GM12878 (cell line): ENCODE measurements at places on chromosomes 4 and X.

GRCh38 chrX:101410461-101410860 is 2.4 kb downstream of the HNRNPH2 start:
- DNase-seq, result no peak

GRCh38 chr4:107492566-107492965 is 227.5 kb downstream of the PAPSS1 start:
- DNase-seq, result no peak

DNA sequence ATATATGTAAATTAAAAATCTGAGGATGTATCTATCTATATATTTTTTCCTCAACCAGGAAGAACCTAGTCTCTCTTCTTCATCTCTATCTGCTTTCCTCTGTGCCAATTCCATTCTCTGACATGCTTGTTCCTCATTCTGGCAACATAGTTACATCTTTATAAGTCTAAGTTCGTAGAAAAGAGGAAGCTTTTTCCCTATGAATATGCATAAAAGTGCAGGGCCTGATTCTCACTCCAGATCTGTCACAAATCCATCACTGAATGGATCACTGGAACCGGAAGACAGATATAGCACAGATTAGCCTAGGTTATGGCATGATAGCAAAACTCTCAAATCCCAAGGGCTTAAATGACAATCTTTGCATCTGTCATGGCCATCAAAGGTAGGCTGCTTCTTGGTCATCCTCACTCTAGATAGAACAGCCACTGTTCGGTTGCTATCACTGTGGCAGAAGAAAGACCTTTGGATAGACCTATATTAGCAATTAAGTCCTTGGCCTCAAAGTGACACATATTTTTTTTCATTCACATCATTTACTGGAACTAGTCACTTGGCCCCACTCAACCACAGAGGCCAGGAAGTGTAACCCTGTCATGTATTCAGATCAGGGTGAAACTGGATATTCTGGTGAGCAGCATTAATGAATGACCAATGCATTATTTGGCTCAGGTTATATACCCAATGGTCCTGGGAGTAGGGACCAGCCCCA is 22.2 kb downstream of the DTHD1 start:
- no peak for DNase-seq

DNA sequence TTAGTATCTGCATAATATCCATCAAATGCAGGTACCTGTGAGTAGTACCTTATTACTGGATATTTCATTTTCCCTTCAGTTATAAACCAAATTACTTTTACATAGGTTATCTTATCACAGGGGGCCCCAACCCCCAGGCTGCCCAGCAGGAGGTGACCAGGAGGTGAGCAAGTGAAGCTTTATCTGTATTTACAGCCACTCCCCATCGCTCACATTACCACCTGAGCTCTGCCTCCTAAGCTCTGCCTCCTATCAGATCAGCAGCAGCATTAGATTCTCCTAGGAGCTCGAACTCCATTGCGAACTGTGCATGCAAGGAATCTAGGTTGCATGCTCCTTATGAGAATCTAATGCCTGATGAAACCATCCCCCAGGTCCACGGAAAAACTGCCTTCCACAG is 6.3 kb downstream of the PRSS12 start:
- DNase-seq, result no peak

DNA sequence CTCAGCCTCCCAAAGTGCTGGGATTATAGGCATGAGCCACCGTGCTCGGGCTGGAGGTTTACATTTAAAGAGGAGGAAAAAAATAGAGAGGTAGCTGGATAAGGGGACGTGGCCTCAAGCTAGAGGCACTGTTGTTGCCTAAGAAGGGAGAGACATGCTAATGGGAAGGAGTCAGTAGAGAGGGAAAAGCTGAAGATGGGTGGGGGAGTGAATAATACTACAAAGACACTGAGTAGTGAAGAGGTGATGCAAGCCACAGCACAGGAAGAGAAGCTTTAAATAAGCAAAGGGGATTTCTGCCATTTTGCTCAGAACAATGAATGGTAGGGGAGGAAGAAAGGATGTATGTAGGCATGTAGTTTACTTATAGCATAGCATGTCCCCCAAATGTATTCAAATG is 11.5 kb upstream of the AP1S2 start:
- DNase-seq, result no peak

DNA sequence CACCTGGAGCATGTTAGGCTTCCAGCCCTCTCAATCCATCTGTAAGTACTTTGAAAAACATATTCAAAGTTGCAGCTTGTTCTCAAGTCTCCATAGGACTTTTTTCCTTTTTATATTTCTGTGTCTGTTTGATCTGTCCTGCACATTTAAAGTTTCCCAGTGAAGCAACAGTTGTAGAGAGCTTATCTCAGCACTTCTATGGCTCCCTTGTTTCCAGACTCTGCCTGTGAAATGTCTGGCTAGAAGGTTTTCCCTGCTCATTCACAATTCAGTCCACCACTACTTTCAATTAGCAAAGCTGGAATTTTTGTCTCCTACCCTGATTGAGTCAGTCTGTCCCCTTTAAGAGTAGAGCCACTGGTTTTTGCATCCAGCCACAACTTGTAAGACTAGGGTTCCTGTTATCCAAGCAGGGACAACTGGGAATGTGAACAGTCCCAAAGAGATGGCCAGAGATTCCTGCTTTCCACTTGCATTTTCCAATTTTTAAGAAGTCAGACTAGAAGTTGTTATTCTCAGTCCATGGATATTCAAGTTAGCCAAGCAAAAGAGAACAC is 116.1 kb downstream of the GASK1B start:
- DNase-seq, result no peak

GRCh38 chrX:48490661-48491060 is 14.7 kb downstream of the FTSJ1 start:
- DNase-seq, result no peak

DNA sequence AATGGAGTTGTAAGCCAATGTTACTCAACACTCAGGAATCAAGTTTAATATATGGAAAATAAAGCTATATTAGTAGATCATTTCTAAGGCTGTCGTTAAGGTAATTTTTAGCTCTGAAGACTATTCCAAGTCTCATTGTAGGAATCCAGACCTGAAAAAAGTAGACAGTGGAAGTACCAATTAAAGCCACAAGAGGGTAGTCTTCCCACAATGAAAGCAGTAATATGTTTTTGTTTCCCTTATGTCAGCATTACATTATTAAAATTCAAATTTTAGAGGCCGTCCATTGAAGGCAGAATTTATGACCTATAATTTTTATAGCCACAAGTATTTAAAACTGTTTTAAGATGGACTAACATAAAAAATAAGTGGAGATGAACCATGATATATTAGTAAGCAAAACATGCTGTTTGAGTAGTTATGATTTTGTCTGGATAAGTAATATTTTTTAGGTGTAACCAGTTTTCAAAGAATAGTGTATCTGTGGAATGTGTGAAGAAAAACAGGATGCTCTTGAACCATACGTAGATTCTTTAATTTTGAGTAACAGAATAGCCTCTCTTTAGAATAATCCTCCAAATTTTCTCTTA is 372.6 kb upstream of the TECRL start:
- no peak for DNase-seq

DNA sequence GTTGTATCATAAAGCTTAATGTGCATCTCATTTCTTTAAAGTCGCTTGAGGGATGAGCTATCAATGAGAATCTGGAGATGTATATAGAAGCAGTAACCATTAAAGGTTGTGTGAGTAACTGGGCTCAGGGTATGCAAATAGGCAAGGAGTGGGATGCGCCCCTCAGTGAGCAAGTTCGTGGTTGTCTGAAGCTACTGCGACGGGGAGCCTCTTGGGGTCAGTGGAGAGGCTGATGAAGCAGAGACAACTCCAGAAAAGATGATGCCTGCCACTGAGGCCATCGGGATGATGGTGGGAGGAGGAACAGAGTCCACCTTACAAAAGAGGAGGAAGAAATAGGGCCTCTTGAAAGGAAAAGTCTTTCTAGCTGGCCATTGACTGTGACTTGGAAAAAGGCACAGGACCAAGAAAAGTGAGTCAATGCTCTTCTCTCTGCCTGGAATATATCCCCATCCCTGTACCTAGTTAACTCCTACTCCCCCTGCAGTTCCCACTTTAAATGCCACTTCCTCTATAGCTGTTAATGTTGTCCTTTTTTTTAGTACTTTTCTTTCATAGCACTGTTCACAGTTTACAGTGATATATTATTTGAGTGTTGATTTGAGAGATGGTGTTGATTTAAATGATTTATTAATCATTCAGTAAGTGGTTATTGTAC is 51.4 kb upstream of the LSM6 start:
- no peak for DNase-seq

DNA sequence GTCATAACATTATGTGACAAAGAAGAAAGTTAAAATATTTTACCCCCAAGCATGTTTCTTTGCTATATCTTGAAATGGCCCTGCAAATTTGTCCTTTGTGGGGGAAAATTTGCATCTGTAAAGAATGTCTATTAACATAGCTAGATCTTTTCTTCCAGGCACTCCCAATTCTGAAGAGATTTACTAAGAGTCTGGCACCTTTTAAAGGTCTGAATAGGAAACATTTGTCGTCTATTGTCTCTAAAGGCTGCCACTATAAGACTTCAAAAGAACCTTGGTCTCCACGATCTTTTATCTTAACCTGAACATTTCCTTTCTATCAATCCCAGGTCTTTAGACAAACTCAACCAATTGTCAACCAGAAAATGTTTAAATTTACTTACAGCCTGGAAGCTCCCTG is 128.6 kb upstream of the VCX start:
- no peak for DNase-seq

DNA sequence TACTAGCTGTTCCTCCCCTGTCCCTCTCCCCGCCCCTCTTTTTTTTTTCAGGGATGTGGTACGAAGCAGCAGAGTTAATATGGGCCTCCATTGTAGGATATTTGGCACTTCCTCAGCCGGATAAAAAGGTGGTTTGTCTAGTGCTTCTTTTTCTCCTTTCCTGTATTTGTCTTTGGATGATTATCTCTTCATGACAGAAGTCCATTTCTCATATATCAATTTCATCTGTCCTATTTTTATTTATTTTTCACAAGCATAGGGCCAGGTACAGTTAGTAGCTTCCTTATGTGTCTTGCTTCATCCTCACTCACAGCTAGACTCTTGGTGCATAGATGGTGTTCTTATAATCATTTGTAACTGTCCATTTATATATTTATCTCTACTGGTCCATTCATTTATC is 89.6 kb downstream of the NEUROG2 start:
- no peak for DNase-seq

DNA sequence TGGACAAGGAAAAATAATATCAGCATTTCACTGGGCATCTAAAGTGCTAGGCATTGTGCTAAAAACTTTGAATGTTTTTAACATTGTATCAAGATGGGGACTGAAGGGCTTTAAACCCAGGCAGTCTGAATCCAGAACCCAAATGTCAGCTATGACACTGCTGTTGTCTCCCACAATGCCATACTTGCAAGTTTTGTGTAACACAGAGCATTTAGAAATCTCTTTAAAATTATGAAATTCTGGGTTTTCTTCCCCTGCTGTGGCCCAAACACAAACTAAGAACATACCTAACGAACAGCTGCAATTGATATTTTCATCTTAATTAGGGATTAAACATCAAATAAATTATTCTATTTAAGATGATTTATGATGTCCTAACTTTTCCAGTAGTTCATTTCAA is 66.8 kb upstream of the LSM6 start:
- no peak for DNase-seq

- DNase-seq, result peak; percentile 79
These were observed 18.5 kb upstream of the PIM2 start for GRCh38 chrX:48937054-48937907.

GRCh38 chr4:169039251-169039954 is 29.3 kb upstream of the CBR4 start:
- DNase-seq, result no peak

GRCh38 chr4:87853108-87853507 is 20.3 kb downstream of the MEPE start:
- DNase-seq, result no peak

DNA sequence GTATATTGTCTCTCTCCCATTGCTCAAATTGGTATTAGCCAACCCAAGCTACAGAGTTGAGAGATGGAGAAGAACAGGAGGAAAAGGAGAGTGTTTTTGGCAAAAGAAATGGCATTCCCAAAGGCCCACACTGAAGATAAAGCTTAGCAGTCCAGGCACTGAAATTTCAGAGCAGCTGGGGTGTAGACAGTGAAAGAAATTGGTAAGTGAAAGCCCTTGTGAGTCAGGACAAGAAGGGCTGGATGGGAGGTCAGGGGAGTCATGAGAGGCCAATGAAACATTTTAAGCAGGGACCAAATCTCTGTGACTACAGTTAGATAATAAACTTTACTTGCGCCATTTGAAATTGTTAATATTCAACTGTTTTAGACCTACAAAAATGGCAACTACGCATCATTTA is 177.7 kb downstream of the ADAMTS3 start:
- no peak for DNase-seq

- DNase-seq, result no peak
These were observed 171.4 kb upstream of the ANXA3 start for GRCh38 chr4:78379991-78380729.

DNA sequence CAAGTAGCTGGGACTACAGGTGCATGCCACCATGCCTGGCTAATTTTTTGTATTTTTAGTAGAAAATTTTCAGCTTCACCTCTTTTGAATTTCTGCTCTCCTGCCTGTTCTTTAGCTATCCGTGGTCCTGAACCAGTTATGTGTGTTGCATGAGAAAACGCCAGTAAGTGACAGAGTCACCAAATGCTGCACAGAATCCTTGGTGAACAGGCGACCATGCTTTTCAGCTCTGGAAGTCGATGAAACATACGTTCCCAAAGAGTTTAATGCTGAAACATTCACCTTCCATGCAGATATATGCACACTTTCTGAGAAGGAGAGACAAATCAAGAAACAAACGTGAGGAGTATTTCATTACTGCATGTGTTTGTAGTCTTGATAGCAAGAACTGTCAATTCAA is 13.9 kb downstream of the ALB start:
- DNase-seq, result no peak

GRCh38 chr4:173935622-173936405 is 347.7 kb downstream of the FBXO8 start:
- DNase-seq, result no peak

- DNase-seq, result no peak
These were observed 17.9 kb downstream of the DAPP1 start for GRCh38 chr4:99834569-99834968.

DNA sequence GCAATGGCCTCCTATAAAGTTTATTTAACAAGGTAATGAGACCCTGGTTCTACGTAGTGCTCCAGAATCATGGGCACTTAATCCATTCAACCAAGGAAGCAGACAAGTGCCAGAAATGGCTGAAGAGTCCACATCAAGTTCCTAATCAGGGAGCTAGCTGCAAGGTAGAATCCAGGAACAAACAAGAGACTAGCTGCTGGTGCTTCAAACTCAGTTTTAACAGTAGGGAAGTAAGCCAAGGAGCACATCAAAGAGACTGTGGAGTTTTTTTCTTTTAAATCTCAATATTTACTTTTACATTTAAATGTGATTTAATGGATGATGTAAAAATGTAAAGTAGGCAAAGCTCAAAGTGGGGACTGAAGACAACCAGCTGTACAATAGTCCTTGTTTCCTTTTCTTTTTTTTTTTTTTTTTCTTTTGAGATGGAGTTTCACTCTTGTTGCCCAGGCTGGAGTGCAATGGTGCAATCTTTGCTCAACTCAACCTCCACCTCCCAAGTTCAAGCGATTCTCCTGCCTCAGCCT is 630.4 kb downstream of the CCSER1 start:
- DNase-seq, result no peak
